ENCODE measurements at places on chromosomes 13 and 19. TPM values are rescaled to one million over a fixed set of nuclear protein-coding genes. Genes with fewer than 3 reads are reported as not detected.

DNA sequence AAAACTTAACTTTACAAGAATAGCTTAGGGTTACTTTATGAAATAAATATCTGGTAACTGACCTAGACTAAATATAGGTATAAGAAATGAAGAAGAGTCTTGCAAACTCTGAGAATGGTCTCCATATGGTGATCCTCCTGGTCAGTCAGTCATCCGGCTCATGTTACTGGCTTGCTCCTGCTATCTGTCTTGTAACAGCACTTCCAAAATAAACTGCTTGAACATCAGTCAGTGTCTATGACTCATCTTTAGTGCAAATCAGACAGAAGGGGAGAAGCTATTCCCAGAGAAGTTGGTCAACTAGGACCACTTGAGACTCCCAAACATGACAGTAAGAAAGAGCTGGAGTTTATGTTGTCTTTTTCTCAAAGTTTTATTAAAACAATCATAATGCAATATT lies 1550.9 kb downstream of the PCDH9 start:
- H3K27me3 ChIP-seq, result no peaks in the 10 kb centered on the region
- H3K4me3 ChIP-seq, result no peak overlapping the region
- no peak for DNase-seq
- no peaks in the 10 kb centered on the region for H3K4me1 ChIP-seq

PAF1 gene
- total RNA-seq, result 16.7 TPM

- no peaks in the 10 kb centered on the region for H3K27me3 ChIP-seq
- H3K36me3 ChIP-seq, result peaks cover 3% of the 10 kb centered on the region
- no peaks in the 10 kb centered on the region for H3K4me1 ChIP-seq
- H3K27ac ChIP-seq, result no peak overlapping the region
- no peak overlapping the region for H3K4me3 ChIP-seq
- no peak for DNase-seq
Measured at GRCh38 chr13:29520671-29521070, 74.8 kb downstream of the SLC7A1 start.

- H3K36me3 ChIP-seq, result no peaks in the 10 kb centered on the region
- no peak overlapping the region for H3K27ac ChIP-seq
- peaks cover 23% of the 10 kb centered on the region for H3K4me1 ChIP-seq
- no peak overlapping the region for H3K4me3 ChIP-seq
Measured at GRCh38 chr19:50722201-50723013, 757 bp upstream of the CLEC11A start.

SCEL gene
- not detected for total RNA-seq

DNA sequence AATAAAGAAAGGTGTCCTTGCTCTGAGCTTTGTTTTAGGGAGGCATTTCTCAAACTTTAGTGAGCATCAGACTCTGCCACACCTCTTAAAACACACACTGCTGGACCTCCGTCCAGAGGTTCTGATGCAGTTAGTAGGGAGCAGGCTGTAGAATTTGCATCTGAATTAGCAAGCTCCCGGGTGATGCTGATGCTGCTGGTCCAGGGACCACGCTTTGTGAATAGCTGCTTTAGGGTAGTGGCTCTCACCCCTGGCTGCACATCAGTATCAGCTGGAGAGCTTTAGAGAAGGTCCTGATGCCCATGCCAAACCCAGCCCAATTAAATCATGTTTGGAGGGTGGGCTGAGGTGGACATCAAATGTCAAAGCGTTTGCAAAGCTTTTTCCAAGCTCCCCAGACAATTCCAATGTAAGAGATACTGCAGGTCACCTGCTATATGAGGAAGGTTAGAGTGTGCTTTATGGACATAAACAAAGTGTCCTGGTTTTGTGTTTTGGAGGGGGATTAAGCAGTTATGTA lies 3.6 kb downstream of the HTR2A start:
- H3K4me3 ChIP-seq, result peak overlapping the region; percentile 72
- H3K27me3 ChIP-seq, result no peaks in the 10 kb centered on the region
- peaks cover 13% of the 10 kb centered on the region for H3K4me1 ChIP-seq
- H3K36me3 ChIP-seq, result no peaks in the 10 kb centered on the region
- no peak for DNase-seq

GRCh38 chr13:59300355-59301173 lies 863.2 kb downstream of the DIAPH3 start:
- DNase-seq, result peak; percentile 54
- H3K4me3 ChIP-seq, result no peak overlapping the region
- H3K27me3 ChIP-seq, result no peaks in the 10 kb centered on the region
- no peaks in the 10 kb centered on the region for H3K36me3 ChIP-seq

PBX4 gene
- 0.19 TPM for total RNA-seq

DNA sequence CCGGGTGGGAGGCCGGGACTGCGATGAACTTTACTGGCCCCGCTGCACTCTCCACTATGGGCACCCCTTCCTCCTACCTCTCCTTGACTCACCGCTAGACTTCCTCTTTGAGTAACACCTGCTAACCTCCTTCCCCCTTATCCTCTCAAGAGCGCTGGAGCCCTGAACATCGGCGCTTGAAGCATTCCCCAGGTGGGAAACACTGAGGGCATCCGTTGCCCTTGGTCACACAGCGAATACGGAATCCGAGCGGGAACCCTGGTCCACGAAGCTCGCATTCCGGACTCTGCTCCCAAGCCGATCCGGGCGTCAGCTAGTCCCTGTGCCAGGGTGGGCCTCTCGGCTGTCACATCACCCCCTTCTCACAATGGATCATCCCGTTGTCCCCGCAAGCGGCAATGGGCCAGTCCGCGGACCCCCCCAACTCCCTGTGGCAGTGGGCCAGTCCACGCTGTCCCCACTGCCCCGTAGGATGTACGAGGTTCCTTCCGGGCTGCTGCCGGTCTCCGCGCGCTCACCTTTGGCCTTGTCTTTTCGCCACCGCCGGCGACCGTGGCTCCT lies 4.2 kb downstream of the LIPE start:
- H3K4me3 ChIP-seq, result peak overlapping the region; percentile 3
- DNase-seq, result peak; percentile 66
- no peaks in the 10 kb centered on the region for H3K27me3 ChIP-seq
- peak overlapping the region; percentile 38 for H3K27ac ChIP-seq
